Stimulated activated CD4-positive, alpha-beta T cell treated with anti-CD3 and anti-CD28 coated beads, Interleukin-4, amount 100 ng/mL, for 24 hours (primary cell): ENCODE measurements at places on chromosomes 5 and 9.

- DNase-seq: no peak
Observed at GRCh38 chr5:4804691-4805360, 335.3 kb upstream of the ADAMTS16 start.

DNA sequence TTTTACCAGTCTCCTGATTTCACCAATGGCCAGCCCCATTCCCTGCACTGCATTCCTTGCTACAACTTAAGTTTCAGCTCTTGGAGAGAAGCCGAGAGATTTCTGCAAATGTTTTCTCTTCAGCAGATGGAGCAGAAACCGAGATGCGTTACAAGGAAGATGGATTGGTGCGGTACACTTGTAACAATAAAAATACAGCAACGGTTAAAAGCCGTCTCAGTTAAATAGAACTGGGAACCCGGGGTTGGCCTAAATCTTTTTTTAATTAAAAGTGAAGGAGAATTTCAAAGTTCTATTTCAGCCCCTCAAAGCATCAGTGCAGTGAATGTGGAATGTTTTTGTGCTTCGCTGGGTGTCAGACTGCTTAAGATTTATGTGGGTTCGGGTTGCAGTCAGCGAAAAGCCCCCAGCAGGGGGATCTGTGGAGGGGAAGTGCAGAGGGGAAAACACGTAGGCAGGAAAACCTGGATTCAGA lies 19.8 kb downstream of the BRINP1 start:
- DNase-seq: no peak

DNA sequence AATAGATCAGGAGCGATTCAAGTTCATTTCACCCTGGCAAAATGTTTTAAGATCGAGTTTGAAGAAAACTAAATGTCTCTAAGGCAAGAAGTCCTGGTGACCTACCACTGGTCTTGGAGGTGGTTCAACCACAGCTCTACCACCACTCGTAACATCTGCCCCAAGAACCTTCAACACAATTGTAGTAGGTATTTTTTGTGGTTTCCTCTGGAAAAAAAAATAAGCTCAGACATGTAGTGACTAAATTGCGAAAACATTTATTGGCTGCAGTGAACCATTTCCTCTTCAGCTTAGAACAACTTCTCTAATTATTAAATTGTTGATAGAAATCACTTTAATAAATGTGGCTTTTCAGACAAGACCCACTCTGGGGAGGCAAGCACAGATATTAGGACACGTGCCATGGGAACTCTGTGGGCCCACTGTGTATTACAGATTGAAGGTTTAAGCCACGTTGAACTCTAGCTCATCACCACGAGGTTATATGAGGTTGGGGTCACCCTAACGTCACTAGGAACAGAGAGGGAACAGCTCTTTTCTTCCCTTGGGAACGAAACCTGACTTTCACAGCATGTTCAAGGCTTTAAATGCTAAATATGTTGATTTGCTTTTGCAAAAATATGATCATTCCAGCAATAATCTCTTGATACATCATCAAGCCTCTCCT lies 142.9 kb downstream of the HSD17B3 start:
- DNase-seq: no peak

GRCh38 chr5:147226512-147226911 lies 8.3 kb upstream of the STK32A start:
- no peak for DNase-seq

DNA sequence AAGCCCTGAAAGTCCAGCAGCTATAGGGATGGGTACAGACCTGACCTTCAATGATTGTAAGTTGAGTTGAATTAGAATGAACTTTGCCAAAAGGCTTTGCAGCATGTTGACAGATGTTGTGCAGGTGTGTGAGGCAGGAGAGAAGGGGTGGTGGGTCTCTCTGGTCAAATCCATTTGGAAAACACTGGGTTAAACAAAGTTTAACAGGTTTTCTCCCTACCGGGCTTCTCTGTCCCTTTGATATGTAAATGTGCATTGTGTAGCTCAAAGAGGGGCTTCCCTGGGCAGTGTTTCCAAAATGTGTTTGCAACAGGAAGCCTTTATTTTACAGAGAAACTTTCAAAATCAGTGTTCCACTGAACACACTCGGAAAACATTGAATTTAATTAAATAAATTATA lies 72.1 kb upstream of the BRINP1 start:
- no peak for DNase-seq

- DNase-seq: no peak
Observed at GRCh38 chr5:8807636-8808035, 738.2 kb downstream of the SEMA5A start.

DNA sequence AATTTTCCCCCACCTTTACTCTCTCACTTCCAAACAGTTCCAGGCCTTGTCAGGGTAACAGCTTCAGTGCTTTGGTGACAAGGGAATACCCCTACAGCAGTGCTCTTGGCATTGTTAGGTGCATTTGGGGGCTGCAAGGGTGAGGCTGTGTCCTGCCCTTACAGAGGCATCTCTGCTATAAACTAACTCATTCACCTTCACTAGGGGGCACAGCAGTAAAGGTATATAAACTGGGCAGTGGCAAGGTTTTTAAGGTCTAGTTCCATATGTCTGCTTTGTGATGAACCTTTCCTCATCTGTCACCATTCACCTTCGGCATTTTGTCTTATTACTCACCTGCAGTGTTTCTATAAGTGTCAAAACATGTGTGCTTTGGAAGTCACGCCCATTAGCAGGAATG lies 79.1 kb upstream of the GPR151 start:
- DNase-seq: no peak

DNA sequence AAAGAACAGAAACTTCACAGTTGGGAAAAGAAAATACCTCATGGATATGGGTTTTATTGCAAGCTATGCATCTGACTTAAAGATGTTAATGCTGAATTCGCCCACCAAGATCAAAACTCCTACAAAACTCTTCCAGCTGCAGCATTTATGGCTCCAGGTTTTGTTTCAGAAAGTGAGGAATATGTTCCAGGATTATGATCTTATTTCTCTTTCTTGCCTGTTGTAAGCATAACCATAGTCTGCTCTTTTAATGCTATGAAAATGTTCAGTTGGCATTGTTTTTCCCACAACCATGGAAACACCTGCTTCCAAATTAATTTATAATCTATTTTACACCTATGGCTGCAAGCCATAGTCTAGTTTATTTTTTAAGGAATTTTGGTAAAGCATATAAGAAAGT lies 34.9 kb upstream of the FST start:
- no peak for DNase-seq

DNA sequence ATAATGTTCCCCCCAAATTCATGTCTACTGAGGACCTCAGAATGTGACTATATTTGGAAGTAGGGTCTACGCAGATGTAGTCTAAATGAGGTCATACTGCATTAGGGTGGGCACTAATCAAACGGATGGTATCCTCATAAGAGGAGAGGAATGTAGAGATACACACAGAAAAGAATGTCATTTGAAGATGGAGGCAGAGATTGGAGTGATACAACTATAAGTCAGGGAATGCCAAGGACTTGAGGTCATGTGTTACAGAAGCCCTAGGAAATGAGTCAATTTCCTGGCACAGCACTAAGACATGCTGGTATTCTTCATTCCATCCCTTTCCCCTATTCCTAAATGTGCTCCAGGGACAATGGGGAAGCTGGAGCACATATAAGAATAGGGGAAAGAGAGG lies 758 bp upstream of the PDCD1LG2 start:
- DNase-seq: no peak

GRCh38 chr9:2645569-2645968 lies 24.0 kb downstream of the VLDLR start:
- DNase-seq: no peak

DNA sequence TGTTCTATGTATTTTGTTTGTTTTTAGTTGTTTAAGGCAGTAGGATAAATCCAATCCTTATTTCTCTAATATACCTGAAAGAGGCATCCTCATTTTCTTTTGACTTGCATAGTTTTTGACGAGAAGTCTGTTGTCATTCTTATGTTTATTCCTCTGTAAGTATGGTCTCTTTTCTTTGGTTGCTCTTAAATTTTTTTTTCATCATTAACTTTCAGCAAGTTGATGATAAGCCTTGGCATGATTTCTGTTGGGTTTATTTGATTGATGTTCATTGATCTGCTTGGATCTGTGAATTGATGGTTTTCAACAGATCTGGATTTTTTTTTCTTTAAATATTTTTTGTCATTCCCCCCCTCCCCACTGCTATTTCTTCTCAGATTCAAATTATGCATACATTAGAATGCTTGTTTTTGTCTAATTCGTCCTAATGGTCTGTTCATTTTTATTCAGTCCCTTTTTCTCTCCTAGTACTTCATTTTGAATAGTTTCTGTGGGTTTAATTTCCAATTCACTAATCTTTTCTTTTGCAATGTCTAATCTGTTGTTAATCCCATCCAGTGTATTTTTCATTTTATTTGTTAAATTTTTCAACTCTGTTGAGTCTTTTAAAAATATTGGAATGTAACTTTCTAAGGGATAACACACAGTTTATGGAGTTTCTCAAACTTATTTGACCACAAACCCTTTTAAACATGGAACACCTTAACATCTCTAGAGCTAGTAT lies 495.9 kb downstream of the CSNK1G3 start:
- DNase-seq: no peak
